ENCODE measurements at places on chromosomes 2 and 18.
A peak's percentile ranks its signal among the peaks of the same experiment; 100 is the strongest.

DNA sequence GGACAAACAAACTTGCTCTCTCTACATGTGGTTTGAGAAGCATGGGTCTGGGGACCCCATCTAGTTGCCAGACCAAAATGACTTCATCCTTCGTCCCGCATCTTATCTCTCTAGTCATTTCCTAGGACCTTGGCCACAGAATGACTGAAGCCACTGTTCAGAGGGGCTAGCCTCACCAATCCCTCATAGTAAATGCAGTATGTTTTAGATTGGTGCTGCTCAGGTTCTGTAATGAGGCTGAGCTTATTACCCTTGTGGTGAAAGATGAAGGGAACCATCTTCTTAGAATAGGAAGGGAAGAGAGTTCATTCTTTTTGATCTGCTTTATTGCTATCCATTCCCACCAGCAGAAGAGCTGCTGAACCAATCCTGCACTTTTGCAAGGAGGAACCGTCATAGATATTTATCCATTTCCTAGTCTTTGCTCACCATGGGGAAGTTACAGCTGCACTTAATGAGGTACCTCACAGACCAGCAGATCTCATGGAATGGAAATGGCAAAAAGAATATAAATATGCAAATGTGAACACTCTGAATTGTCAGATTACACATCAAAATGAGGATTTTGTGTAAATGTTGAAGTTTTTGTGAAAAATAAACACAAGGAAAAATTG is 436.7 kb downstream of the LPIN1 start:
- peak; percentile 34 for DNase-seq

- no peak for DNase-seq
Observed at GRCh38 chr2:144201868-144202468, 318.0 kb downstream of the ZEB2 start.

DNA sequence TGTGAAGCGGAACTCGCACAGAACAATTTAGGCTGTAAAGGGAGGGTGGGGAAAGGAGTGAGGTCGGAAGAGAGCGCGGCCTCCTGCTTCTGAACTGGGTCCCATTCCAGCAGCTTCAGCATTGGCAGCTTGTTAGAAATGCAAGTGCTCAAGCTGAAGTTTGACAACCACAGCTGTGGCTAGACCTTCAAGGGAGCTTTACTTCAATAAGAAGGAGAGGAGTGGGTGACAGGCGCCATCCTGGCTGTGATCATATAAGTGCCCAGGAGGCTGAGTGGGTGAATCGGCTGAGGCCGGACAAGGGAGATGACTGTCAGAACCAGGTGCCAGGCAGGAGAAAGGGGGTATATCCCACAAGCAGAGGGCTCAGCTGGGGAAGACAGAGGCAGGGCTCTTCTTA is 622.5 kb downstream of the GALR1 start:
- no peak for DNase-seq

- DNase-seq: peak; percentile 58
Observed at GRCh38 chr2:175903384-175903936, 98.6 kb downstream of the LNPK start.

DNA sequence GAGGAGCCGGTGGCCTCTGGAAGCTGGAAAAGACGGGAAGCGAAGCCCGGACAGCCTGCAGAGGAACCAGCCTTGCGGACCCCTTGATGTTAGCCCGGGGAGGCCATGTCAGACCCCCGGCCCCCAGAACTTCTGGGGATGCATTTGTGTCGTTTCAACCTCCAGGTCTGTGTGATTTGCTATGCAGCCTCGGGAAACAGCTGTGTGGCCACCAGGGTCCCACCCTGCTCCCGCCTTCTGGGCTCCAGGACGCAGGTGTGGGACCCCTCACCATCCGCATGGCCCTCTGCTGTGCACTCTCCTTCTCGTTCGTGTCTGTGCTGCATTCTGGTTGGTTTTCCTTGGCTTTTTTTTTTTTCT is 13.3 kb downstream of the NEU4 start:
- no peak for DNase-seq

DNA sequence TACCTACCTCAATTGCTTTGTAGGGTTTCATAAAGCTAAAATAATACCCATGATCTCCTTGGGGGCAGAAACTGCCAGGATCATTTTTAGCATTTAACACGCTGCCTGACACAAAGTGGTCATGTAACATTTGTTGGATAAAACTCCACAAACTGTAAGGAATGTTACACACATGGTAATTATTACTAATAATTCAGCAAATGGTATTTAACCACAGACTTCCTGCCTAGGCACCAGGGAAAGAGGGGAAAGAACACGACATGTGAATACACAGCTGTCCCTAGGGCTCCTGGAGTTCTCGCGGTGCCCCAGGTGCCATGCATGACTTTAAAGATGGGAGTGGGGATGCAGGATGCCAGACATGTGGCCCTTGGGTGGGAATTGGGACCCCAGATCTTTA is 43.5 kb downstream of the ASAP2 start:
- no peak for DNase-seq

DNA sequence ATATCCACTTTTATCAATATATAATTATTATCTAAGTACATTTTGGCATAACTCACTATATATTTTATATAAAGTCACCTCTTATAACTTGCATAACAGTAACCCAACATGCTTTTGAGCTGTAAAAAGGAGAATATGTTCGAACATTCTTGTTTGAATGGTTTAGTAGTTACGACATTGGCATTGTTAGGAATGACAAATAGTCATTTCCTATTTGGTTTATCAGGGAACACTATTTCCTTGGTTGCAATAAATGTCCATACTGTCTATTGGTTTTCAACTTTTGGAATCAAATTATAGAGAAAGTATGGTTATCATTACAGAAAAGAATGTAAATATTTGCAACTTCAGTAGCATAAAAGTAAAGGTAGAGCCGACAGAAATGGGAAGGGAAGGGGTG is 124.1 kb downstream of the PARD3B start:
- no peak for DNase-seq

DNA sequence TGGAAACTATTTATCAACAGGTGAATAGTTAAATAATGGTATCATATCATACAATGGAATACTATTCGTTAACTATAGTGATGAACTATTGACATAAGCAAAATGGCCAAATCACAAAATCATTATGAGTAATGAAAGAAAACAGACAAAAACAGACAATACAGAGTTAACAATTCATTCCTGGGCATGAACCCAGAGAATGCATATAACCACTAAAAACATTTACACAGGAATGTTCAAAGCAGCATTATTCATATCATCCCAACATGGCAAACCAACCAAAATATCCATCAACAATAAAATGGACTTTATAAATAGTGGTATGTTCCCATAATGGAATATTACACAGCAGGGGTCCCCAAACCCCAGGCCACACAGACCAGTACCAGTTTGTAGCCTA is 131.2 kb upstream of the CYP1B1 start:
- no peak for DNase-seq

GRCh38 chr18:21315741-21316197 is 73.7 kb downstream of the GREB1L start:
- no peak for DNase-seq

GRCh38 chr2:200051611-200051945 is 96.2 kb downstream of the MAIP1 start:
- no peak for DNase-seq

DNA sequence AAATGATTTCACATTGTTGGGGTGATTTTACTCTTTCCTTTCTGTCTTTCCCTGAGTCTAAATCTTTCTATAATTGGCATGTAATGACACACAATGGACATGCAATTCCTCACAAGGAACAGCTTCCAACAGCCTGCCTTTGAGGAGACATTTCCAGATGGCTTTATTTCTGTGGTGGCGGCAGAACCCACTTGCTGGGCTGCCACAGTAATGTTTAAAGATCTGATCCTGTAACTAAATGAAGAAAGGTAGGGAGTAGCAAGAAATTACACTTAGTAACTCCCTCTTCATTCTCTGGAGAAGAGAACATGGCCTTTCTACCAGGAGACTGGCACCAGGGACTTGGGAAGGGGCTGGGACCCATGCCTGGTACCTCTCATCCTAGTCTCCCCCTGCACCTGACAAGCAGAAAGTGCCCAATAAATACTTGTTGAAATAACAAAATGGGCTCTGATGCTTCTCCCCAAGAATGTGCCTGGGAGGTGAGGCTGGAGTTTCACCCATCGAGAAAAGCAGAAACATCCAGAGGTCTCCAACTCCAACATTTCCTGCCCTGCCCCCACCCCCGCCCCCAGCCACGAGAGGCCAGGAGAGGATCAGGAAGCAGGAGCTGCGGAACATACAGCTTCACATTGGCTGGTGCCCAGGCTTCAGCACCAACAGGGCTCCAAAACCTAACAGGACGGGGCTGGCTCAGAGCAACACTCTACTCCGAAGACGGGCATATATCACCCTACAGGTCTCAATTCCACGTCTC is 92.1 kb downstream of the PXDN start:
- DNase-seq: no peak

GRCh38 chr2:20356042-20356441 is 5.4 kb upstream of the PUM2 start:
- DNase-seq: peak; percentile 87

DNA sequence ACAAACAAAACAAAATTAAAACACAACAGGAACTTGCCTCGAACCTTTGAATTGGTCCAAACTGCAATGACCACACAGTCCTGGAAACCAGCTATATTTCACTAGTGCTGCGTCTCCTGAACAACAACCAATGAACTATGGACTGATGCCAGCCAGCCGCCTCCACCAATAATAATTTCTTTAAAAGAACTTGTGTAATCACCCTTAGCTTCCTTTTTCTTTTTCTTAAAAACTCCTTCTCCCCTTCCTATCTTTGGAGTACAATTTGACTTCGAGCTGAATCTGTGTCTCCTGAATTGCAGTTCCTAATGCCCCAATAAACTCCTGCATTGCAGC is 1.6 kb upstream of the CXXC1 start:
- DNase-seq: peak; percentile 60

DNA sequence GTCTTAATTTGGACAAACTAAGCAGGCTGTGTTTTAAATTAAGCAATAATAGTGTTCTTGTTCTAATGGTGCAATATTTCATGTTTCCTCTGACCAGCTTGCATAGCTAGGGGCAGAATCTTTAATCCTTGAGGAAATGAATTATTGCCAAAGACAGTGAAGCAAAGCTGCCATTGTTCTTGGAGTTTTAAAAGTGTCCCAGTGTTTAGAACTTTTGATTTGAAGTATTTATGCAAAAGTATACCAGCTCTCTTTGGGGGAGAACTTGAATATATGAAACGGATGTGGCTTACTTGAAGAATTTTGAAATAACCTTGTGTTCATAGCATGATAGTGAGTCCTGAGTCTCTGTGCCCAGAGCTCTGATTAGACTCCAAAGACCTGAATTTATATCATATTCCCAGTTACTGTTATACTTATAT is 33.4 kb downstream of the ITGA6 start:
- peak; percentile 74 for DNase-seq

- no peak for DNase-seq
Observed at GRCh38 chr2:229422063-229422462, 151.0 kb upstream of the PID1 start.

DNA sequence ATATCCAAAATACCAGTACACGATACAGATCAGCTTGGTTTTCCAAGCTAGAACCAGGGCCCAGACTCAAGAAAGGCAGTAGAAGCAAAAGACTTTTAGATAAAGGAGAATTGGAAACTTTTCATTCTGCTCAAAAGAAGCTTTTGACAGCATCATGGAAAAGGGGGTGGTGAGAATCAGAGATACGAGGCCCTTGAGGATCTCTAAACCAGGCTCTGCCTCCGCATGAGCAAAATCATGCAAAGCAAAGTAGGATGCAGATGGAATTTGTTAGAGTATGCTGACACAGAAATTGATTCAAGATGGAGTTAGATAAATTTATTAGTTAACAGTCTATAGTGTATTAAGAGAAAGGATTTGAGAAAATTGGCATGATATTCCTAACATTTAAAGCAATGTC is 39.8 kb downstream of the FAM98A start:
- no peak for DNase-seq

DNA sequence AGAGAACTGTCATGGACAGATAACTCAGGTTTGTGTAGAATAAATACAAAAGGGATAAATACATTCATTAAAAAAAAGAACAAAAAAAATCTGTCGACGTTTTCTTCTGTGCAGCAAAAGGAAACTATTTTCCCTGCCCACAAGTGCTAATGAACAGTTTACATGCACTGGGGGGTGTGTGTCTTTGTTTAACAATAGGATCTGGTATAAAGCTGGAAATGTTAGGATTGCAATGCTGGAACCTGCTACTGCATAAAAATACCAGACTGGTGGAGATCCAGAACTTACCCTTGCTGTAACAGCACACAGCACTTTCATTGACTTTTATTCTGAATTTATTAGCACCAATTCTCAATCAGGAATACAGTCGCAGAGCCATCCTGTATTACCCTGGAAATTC is 84.6 kb upstream of the THOC1 start:
- no peak for DNase-seq

DNA sequence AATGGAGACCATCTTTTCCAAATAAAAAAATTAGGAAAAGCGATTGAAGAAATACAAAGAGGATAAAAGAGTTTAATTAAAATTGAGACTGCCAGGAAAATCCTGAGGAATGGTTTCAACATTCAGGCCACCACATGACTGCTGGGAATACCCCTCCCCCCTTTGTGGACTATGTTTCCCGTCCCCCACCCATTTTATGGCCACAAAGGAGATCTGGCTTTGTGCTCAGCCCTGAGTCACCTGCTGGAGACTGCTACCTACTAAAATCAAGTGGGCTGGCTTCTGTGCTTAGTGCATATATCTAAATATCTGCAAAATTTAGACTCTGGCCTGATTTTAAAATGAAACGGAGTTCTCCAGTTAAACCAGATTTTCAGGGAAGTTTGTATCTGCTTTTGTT is 10.1 kb downstream of the RND3 start:
- no peak for DNase-seq

- no peak for DNase-seq
Observed at GRCh38 chr2:12730265-12730664, 13.5 kb downstream of the TRIB2 start.

GRCh38 chr2:233821709-233822100 is 32.6 kb downstream of the HJURP start:
- no peak for DNase-seq

DNA sequence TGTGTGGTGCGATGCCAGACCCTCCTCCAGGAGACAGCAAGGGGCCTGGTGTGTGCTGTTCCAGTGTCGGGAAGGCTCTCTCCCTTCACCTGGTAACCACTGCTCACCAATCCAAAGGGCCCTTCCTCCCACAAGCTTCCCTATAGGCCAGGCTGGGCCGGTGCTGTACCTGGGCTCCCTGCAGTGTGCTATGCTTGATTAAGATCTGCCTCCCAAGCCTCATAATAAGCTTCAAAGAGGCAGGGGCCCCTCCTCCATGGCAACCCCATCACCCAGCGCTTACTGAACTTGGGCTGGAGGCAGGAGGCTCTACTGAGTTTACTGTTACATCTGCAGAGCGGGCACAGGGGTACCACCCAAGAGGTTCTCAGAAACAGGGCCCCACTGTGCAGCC is 4.5 kb upstream of the MAL start:
- DNase-seq: no peak

GRCh38 chr2:88857274-88857741 is 165.8 kb downstream of the RPIA start:
- DNase-seq: no peak

Data from MV-4-11 (cell line).